ENCODE measurements at places on chromosomes 6 and 20.

GRCh38 chr20:19937651-19938420, 79.3 kb upstream of the NAA20 start:
- no peak for DNase-seq

DNA sequence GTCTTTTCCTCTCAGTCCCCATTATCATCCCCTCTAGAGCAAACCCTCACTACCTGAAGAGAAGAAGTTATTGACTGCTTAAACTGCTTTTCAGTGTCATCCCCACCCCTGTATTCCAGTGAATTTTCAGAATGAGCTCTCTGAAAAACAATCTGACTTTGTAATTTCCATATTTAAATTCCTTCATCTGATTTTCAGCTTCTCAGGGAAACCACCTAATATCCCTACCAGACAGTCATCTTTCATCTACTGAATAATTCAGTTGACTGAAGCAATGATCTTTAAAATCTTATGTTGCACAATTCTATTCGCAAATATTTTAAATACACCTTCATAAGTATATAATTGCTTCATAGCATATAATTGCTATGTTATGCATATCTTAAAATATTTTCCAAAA, 258.7 kb downstream of the HTR1B start:
- DNase-seq = no peak

GRCh38 chr20:1313236-1313964, 15.5 kb downstream of the SDCBP2 start:
- peak; percentile 71 for DNase-seq

DNA sequence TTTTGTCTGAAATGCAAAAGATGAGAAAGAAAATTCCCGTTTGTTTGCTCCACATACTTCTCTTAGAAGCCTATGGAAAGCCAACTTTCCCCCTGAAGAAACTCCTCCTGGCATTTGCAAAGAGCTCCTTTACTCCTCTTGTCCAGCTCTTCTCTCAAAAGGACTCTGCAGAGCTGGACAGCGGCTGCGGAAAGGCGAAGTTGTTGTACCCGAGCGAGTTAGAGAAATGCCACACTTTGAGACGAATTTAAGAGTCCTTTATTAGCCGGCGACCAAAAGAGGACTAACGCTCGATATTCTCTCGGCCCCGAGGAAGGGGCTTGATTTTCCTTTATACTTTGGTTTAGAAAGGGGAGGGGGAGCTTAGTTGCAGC, 157.8 kb downstream of the TRIM27 start:
- DNase-seq = no peak

- no peak for DNase-seq
Observed at GRCh38 chr6:165321555-165322145, 12.2 kb upstream of the C6orf118 start.

GRCh38 chr6:36666826-36667591, 11.5 kb upstream of the CDKN1A start:
- DNase-seq = peak; percentile 96

GRCh38 chr6:157962601-157963302, 18.9 kb upstream of the SYNJ2 start:
- peak; percentile 83 for DNase-seq

- no peak for DNase-seq
Observed at GRCh38 chr20:15482525-15482924, 1090.7 kb downstream of the KIF16B start.

All from IMR-90 (cell line).